ENCODE measurements at places on chromosomes 7 and 10. TPM values are rescaled to one million over a fixed set of nuclear protein-coding genes. Genes with fewer than 3 reads are reported as not detected.

DNA sequence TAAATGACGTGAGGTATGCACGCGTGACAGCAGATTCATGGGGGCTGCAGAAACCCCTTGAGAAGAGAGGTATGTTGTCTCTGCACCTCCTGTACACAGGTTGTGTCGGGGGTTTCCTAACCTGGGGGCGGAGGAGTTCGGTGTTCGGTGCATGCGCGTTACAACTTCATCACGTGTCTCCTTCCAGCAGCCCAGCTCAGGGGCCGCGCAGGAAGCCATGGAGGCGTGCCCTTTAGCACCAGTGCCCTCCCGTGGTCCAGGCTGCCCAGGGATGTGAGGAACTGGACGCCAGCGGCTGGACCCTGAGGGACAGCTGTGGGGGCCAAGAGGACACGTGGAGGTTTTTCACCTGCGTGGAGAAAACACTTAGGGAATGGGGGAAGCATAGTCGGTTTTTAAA is 186.4 kb downstream of the EBF3 start:
- DNase-seq: no peak

GRCh38 chr10:110241407-110241806 is 34.0 kb downstream of the MXI1 start:
- no peak for DNase-seq

DNA sequence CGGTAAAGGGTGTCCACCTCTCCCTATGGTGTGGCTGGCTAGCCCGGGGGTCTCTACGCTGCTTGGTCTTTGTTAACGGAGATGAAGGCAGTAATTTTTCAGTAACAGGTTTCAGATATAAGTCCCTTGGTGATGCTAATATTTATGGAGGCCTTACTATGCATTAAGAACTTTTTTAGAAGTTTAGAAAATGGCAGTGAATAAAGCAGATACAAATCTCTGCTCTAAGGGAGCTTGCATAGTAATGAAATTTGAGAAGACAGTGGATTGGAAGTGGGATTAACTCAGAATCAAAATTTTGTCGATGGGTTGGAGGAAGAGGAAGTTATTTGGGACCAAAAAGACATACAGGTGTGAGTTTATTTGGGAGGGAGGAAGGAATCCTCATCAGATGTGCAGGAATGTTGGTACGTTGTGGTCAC is 445 bp downstream of the SSBP1 start:
- no peak for DNase-seq

DNA sequence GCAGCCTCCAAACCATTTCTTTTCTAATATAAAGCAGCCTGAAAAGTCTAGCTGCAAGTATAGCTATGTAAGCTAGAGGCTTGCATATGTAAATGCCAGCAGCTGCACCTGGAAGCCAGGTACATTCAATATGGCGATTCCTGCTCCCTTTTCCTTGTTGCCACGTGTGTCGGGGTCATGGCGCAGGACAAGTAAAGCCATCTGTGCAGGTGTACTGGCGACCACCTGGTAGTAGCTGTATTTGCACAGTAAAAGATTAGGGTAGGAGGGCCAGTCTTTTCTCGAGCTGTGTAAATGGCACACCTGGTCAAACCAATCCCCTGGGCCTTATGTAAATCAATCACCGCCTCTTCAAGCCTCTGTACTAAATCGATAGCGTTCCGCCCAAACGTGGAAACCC is 484.5 kb downstream of the MAGI2 start:
- DNase-seq: no peak

DNA sequence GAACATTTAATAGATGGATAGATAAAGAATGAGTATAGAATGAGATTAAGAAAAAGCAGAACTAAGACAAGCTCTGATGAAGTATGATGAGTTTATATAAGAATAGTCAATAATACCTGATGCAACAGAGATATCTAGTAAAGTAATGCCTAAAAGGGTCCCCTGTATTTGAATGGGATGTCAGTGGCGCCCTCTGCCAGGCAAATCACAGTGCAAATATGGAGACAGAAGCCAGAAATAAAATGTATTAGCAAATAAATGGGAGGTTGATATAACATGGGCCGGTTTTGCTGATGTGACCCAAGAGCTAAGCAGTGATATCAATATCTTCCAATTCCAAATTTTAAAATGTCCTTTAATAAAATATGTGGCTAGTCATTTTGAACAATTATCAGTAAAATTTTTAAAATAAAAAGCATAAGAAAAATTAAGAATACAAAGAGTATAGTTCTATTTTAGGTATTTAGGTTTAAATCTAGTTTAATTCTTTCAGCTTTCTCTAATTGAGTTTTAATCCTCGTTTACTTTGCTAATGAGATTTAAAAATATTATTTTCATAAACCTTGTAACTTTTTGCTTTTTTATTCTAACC is 62.6 kb downstream of the ADK start:
- DNase-seq: no peak

DNA sequence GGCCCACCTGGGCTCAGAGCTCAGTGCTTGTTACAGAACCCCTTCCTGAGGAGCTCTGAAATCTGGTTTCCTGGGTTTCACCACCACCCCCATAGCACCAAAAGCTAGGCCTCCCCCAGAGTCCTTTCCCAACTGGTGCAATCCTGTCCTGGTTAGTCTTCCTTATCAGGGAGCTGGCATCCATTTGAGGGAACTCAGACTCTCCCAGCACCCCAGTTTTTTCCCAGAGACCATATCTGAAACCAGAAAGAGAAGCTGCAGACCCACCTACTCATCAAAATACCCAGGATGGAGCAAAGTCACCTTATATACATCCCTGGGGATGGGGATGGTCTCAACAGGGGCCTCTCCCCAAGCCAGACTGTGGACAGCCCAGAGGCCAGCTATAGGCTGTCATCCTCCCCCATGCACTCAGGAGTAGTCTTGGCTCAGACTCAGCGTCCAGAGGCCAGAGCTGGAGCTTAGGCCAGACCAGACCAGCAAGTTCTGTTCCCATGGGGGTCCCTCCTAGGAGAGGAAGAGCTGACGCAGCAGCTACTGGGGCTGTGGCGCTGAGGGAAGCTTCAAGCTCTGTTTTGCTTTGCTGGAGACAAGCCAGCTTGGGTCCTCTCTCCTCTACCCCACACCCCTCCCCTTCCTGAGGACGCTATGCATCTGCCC is 3.0 kb downstream of the TBATA start:
- DNase-seq: no peak

DNA sequence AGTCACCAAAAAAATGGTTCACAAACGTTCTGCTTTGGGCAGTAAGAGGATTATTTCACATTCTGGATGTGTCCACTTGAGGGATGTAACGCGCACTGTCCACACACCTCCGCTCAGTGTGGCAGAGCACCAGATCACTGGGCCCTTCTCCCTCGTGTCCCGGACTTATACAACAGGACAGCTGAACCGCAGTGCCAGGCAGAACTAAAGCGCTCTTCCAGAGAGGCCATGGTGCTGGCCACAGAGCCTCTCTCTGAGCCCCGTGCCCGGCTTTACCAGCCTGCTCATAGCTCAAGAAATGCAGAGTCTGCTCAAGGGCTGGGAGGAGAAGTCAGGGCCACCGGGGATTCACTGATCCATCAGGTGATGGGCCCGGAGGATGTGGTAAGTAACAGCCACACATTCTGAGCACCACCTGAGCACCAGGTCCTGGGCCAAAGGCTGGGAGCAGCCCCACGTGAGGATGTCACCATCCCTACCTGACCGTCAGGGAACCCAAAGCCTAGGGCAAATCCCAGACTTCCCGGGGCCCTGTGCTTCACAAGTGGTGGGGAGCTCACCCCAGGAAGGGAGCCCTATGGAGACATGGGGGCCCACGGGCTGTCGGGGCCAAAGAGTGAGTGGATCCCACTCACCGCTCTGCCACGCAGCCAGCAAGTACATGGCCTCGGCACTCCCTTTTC is 74.9 kb downstream of the FAM53B start:
- DNase-seq: no peak

DNA sequence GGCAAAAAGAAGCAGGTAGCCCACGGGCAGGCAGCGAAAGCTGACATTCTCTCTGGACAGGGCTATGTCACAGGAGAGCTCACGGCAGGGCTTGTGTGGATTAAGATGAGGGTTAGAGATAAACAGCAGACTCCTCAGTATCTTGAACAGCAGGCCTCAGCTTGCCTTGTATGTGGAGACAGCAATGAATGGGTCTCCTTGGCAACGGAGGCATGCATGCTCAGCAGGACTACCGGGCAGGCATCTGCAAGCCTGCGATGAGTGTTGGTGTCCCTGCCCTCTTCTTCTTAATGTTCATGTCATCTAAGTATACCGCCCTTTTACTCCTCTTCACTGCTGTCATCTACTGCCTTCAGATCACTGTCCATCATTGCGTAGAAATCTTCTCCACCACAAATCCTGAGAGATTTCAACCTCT is 81.9 kb upstream of the C1GALT1 start:
- no peak for DNase-seq

The LAMB4 gene
- 5.4 TPM for polyA plus RNA-seq

The STEAP2 gene
- 8.9 TPM for polyA plus RNA-seq

The LIPF gene
- not detected for polyA plus RNA-seq

The DLX6 gene
- polyA plus RNA-seq: not detected

The CFAP70 gene
- 8.7 TPM for polyA plus RNA-seq

The PNLIPRP1 gene
- polyA plus RNA-seq: not detected
